ENCODE measurements at places on chromosomes 1 and 21.
A peak's percentile ranks its signal among the peaks of the same experiment; 100 is the strongest.

DNA sequence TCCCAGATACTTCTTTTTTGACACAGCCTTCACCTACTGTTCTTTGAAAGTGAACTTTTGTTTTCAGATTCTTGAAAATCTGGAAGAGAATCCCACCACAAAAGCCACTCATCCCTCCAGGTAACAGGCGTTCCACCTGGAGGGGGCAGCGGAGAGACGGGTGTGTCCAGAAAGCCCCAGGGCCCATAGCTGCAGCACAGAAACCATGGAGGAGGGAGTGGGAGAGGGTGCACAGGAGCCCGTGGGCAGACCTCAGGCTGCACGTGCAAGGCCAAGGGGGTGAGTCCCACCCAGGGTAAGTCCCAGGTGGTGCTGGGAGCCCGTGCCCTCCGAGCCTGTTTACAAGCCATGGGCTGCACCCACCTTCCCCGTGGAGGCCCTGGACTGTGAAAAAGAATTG is 86.5 kb downstream of the PSMG1 start:
- DNase-seq = no peak

DNA sequence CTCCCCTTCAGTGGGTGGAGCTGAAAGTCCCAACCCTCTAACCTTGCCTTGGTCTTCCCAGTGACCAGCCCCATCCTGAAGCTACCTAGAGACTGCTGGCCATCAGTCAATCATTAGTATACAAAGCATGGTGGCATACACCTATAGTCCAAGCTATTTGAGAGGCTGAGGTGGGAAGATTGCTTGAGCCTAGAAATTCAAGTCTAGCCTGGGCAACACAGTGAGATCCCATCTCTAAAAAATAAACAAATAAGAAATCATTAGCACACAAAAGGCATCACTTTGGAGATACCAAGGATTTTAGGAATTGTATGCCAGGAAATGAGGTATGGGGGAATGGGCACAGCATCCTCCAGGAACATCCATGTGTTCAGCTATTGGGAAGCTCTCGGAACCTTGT is 4.4 kb upstream of the IFI6 start:
- no peak for DNase-seq

GRCh38 chr1:1895060-1895418 is 4.2 kb upstream of the GNB1 start:
- no peak for DNase-seq

DNA sequence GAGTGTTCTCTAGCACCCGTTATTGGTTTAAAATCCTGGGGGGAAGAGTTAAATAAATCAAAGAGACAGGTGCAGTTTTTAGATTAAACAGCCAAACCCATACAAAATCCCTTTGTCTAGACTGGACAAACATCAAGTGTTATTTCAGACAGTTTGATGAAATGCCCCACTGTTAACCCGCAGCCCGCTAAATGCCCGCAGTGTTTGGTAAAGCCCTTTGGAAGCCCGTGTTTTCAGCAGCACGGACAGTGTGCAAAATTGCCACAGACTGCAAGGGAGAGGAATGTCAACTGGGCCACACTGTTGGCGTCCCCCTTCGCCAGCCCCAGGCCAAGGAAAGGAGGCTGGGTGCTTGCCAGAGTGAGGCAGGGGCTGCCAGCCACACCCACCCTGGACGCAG is 26.6 kb downstream of the AJAP1 start:
- no peak for DNase-seq

- DNase-seq = no peak
These were observed 21.6 kb downstream of the NAV1 start for GRCh38 chr1:201560328-201561194.

- DNase-seq = no peak
These were observed 13.7 kb downstream of the SLC45A3 start for GRCh38 chr1:205666372-205667166.

DNA sequence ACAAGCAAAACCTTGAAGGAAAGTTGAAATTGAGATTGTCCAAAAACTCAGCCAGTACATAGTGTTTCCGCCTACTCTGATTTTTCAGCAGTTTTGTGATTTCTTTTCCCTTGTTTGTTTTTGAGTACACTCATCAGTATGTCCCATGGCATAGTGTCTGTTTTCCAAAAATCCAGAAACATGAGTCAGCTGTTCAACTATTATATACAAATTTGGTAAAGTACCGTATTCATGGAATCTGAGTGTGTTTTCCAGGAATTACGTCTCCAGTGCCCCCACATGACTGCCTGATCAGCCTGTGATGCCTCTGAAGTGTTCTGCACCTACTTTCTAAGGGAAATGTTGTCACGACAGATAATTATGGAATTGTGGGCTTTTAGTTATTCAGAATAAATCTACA is 186.8 kb downstream of the LTN1 start:
- DNase-seq = no peak

GRCh38 chr1:213719462-213719861 is 268.3 kb upstream of the PROX1 start:
- DNase-seq = peak; percentile 43

- DNase-seq = no peak
These were observed 33.4 kb upstream of the CITED4 start for GRCh38 chr1:40895601-40896000.

DNA sequence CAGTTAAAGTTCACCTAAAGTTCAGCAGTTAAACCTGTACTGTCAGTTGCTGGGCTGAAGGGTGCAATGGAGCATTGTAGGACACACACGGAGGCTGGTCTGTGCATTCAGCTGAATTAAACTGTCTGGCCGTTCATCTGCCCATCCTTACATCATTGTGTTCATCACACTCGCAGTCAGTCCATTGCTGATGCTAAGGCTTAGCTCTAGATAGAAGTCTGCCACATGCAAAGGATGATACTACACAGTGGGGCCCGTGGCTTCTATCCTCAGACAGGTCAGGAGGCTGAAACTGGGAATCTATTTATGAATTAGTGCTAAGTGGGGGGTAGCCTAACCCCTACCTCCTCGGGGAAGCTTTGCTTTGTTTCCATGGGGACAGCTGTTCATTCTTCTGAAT is 60.4 kb downstream of the CNIH3 start:
- DNase-seq = no peak

DNA sequence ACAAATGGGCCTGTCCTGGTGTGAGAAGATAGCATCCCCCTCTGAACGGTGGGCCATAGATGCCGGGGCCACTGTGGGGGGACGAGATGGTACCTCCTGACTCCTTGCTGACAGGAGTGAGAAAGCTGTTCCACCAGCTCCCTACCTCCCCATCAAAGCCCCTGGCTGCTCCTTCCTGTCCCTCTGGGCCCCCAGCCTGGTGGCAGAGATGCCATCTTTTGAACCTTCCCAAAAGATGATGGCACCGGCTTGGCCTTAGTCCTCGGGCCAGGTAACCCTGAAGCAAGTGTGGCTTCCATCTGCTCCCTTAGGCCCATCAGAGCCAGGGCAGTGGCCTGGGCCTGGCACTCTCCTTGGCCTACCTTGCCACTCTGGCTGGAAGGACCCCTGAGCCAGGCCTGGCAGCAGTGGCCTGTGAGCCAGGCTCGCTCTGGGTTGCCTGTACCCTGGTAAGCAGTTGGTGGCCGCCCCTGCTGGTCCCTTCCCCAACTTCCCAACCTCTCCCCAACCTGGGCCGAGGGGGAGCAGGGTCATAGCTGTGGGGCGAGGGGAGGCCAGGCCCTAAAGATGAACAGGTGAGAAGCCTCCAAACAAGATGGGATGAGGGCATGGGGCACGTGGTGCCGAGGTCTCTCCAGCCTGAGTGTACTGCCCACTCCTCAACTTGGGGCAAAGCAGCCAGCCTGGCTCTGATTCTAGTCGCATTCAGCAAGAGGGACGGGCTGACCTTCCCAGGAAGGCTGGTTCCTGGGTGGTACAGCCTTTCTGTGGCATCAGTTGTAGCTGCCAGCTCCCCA is 34.7 kb downstream of the ZBTB17 start:
- no peak for DNase-seq

- DNase-seq = no peak
These were observed 508.6 kb downstream of the RWDD3 start for GRCh38 chr1:95742591-95743089.

GRCh38 chr1:1858382-1859086 is 32.4 kb downstream of the GNB1 start:
- DNase-seq = no peak

DNA sequence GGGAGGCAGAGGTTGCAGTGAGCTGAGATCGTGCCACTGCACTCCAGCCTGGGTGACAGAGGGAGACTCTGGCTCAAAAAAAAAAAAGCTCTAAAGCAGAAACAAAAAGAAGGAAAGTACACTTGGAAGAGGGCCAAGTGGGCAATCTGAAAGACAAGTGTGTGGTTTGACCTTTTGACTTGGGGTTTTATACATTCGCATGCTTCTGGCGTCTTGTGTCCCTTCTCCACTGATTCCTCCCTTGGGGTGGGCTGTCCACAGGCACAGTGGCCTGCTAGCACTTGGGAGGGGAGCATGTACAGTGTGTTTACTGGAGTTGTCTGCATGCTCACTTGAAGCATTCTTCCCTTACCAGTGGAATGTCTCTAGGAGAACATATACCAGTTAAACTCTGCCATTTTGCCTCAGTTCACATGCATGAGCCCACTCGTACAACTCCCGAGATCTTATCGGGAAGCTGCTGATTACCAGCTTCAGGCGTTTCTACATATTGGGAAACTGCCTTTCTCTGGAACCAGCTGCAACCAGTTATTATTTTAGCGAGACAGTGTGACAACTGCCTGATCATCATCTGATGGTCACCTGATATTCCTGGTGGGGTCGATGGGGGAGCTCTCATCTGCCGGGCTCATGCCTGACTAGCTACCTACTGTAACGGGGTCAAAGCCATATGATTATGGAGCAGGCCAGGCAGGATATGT is 113.5 kb upstream of the ZNF678 start:
- DNase-seq = no peak

GRCh38 chr1:8560035-8560434 is 242.1 kb downstream of the SLC45A1 start:
- no peak for DNase-seq

GRCh38 chr1:232596666-232597303 is 33.1 kb downstream of the SIPA1L2 start:
- DNase-seq = no peak

GRCh38 chr1:53195246-53196016 is 1.2 kb upstream of the CPT2 start:
- no peak for DNase-seq

DNA sequence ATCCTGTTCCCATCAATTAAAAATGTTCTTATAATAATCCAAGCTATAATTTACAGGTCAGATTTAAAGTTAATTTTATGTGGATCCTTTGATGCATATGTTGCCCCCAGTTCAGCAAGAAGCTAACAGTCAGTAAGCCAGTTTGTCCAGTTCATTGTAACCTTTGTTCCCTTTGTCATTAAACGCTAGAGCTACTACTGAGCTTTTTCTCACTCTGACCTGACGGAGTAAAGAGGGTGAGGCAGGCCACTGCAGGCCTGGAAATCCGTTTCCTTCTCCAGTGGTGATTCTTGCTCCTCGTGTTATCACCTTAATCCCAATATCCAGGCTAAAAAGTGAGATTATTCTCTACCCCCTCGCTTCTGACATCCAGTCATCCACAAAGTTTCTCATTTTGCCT is 10.2 kb downstream of the YBX1 start:
- DNase-seq = peak; percentile 23

DNA sequence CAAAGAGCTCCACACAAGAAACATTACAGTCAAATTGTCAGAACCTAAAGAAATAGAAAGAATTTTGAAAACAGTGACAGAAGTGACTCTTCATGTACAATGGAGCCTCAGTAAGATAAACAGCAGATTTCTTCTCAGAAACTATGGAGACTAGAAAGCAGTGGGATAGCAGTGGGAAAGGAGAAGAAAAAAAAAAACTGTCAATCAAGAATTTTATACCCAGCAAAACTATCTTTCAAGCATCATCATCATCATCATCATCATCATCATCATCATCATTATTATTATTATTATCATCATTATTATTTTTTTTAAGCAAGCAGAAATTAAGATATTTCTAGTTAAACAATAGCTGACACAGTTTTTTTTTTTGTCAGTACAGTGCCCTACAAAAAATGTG is 24.2 kb downstream of the CEP170 start:
- no peak for DNase-seq

GRCh38 chr1:53350853-53351767 is 23.2 kb upstream of the LRP8 start:
- no peak for DNase-seq

DNA sequence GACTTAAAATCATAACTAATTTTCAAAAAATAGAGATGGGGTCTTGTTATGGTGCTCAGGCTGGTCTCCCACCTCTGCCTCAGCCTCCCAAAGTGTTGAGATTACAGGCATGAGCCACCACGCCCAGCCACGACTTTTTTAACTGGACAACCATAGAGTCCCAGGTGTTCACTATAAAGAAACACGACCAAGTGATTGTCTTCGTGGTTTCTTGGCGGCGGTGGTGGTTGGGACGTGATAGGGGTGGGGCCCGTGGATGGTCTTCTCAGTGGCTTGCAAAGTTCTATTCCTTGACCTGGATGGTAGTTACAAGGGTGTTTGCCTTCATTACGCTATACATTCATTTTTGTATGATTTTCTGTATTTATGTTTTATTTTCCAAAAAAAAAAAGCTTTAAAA is 34.6 kb upstream of the COX20 start:
- no peak for DNase-seq

- no peak for DNase-seq
These were observed 33.0 kb downstream of the SETD4 start for GRCh38 chr21:36027347-36027746.

- DNase-seq = no peak
These were observed 169.8 kb upstream of the DUSP10 start for GRCh38 chr1:221911714-221912113.

DNA sequence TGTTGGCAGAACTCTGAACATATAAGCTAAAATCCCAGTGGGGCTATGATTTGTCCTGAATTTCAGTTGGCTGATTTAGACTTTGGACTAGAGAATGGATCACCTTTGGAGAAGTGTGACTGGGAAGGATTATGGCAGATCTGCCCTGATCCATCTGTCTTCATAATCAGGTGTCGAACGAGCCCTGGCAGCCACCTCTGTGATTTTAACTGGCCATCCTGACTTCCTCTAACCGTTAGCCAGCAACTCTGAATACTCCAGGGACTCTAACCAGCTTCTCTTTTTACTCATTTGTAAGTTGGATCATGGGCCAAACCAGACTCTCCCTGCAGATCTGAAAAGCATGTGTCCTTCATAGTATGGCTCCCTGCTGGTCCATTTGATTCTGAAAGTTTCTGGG is 32.0 kb downstream of the ACTN2 start:
- no peak for DNase-seq

- no peak for DNase-seq
These were observed 39.6 kb downstream of the UBASH3A start for GRCh38 chr21:42443181-42443785.

DNA sequence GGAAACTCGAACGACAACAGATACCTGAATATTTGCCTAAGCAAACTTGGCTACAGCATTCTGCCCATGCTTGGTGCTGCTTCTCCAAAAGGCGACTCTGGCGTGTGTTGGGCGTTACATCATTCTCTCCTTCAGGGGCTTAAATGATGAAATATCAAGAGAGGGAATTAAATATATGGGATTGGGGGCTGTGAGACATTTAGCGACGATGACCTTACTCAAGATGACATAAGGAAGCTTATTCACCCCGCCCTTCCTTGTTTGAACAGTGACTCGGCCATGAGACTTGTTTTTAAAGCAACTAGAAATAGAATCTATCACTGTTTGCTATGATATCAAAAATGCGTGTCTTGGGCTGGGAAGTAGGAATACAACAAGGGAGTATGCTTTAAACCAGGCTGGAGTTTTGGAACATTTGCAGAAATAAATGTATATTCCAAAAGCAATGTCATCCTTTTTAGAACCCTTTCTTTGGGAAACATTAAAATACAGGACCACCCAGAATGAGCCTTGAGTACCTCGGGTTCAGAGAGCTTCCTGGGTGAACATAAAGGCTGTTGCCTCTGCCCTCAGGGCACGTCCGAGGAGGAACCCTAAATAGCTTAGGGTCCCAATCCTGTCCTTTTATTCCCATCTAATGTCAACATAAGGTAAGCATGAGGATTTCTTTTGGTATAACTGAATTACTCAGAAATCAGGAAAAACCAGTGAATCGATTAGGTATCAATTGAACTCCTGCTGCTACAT is 123.3 kb upstream of the SLC45A1 start:
- DNase-seq = no peak

All from HL-60 (cell line).